ENCODE measurements at places on chromosomes 7 and 10. TPM values are rescaled to one million over a fixed set of nuclear protein-coding genes. Genes with fewer than 3 reads are reported as not detected.

GRCh38 chr10:50334273-50334672, 83.0 kb upstream of the ASAH2 start:
- H3K27me3 ChIP-seq, result no peaks in the 10 kb centered on the region
- DNase-seq, result no peak
- H3K27ac ChIP-seq, result no peak overlapping the region
- H3K4me3 ChIP-seq, result no peak overlapping the region
- H3K36me3 ChIP-seq, result peaks cover 11% of the 10 kb centered on the region

GRCh38 chr7:120303105-120303504, 30.1 kb downstream of the KCND2 start:
- H3K4me3 ChIP-seq, result no peak overlapping the region
- H3K4me1 ChIP-seq, result no peaks in the 10 kb centered on the region
- H3K27me3 ChIP-seq, result no peaks in the 10 kb centered on the region
- DNase-seq, result no peak
- H3K27ac ChIP-seq, result no peak overlapping the region

- H3K4me1 ChIP-seq, result no peaks in the 10 kb centered on the region
- H3K36me3 ChIP-seq, result no peaks in the 10 kb centered on the region
- no peak overlapping the region for H3K4me3 ChIP-seq
- DNase-seq, result no peak
- no peak overlapping the region for H3K27ac ChIP-seq
These were observed 298.3 kb downstream of the RPS24 start for GRCh38 chr10:78332012-78332411.

GRCh38 chr7:75823198-75823910, 9.7 kb upstream of the CCL24 start:
- H3K4me1 ChIP-seq, result no peaks in the 10 kb centered on the region
- H3K27ac ChIP-seq, result no peak overlapping the region
- H3K36me3 ChIP-seq, result no peaks in the 10 kb centered on the region
- H3K27me3 ChIP-seq, result peaks cover 3% of the 10 kb centered on the region
- DNase-seq, result no peak
- no peak overlapping the region for H3K4me3 ChIP-seq

DNA sequence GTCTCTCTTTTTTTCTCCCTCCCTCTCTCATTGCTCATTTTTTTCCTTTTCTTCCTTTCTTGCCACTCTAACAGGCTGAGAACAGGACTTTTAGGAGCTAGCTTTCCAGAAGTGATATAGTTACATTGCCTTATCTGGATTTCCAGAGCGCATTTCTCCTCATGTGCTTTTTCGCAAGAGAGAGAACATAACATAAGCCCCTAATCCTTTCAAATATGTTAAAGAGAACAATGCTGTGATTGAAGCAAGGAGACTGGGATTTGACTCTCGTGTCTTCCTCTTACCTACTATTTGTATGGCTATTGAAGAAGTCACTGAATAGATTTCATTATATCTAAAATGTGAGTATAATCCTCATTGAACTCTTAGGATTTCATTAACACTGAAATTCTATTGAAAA, 101.2 kb upstream of the PRPS1L1 start:
- DNase-seq, result no peak
- H3K36me3 ChIP-seq, result no peaks in the 10 kb centered on the region
- no peak overlapping the region for H3K27ac ChIP-seq
- no peak overlapping the region for H3K4me3 ChIP-seq

GRCh38 chr7:137578541-137578940, 235.0 kb upstream of the PTN start:
- DNase-seq, result no peak
- H3K36me3 ChIP-seq, result no peaks in the 10 kb centered on the region
- no peaks in the 10 kb centered on the region for H3K27me3 ChIP-seq
- no peaks in the 10 kb centered on the region for H3K4me1 ChIP-seq
- H3K4me3 ChIP-seq, result no peak overlapping the region

DNA sequence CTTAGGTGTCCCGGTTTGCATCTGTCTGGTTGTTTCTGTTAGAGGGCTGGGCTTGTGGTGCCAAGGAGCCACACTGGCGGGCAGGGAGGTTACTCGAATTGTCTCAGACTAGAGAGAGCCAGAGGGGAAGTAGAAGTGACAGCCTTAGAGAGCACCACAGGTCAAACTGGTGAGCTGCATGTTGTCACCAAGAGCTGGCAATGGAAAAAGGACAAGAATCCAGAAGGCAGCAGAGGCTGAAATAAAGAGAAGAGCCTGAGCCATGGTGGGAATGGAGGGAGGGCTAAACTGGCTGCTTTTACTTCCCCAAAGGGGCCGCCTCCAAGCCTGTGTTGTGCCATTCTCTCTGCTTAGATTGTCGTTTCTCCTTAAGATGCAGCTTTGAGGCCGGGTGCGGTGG, 31.1 kb upstream of the RHBDD2 start:
- no peaks in the 10 kb centered on the region for H3K27me3 ChIP-seq
- DNase-seq, result no peak
- H3K27ac ChIP-seq, result no peak overlapping the region
- H3K36me3 ChIP-seq, result no peaks in the 10 kb centered on the region
- no peak overlapping the region for H3K4me3 ChIP-seq

DNA sequence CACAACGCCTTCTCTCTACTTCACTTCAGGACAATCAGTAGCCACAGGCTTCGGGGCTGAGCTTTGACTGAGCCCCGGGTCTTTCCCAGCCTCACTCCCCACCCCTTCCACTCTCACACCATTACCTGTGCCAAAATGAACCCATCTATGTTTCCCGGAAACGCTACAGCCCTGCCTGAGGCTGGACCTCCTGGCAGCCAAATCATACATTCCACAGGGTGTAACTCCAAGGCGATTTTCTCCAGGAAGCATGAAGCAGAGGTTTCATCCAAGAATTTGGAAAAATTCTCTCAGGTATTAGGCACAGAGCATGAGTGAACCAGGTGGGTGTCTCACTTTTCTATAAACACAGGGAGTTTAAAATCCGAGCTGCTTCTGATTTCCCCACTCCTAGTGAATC, 286.3 kb downstream of the TNS3 start:
- H3K27me3 ChIP-seq, result no peaks in the 10 kb centered on the region
- no peaks in the 10 kb centered on the region for H3K36me3 ChIP-seq
- no peak for DNase-seq
- no peak overlapping the region for H3K4me3 ChIP-seq
- no peak overlapping the region for H3K27ac ChIP-seq
- peaks cover 7% of the 10 kb centered on the region for H3K4me1 ChIP-seq

DNAJC12 gene
- total RNA-seq, result not detected

DNA sequence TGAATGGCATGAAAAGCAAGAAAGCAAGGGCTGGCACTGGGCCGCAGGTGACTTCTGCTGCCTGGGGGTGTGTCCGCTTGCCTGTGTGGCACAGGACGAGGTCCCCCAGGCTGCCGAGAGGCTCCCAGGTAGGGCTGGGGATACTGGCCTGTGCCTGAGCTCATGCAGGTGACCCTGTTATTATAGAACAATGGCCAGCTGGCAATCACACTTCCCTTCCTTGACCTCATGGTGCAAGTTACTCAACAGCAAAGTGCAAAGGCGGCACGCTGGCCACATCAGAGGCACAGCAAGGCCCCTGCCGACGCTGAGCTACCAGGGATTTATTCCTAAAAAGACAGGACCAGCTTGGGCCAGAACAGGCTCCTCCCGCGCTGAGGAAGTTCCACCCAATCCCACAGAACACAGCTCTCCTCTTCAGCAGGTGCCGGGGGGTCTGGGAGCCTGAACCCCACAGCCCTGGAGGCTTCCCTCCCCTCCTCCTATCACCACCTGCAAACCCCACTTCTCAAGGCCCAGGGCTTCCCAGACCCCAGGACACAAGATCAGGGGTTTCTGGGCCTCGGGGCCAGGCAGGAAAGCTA, 1.4 kb upstream of the ADAM8 start:
- no peaks in the 10 kb centered on the region for H3K27me3 ChIP-seq
- peak overlapping the region; percentile 97 for H3K27ac ChIP-seq
- DNase-seq, result no peak
- peak overlapping the region; percentile 33 for H3K4me3 ChIP-seq
- peaks cover 29% of the 10 kb centered on the region for H3K36me3 ChIP-seq

GRCh38 chr10:12333380-12334185, 15.8 kb upstream of the CAMK1D start:
- peaks cover 25% of the 10 kb centered on the region for H3K4me1 ChIP-seq
- peak overlapping the region; percentile 6 for H3K4me3 ChIP-seq
